Hematopoietic multipotent progenitor cell treated with erythropoietin and hydrocortisone succinate and interleukin-3 and kit ligand, for 8 days (in vitro differentiated cells): ENCODE measurements at places on chromosomes 4 and X.
A peak's percentile ranks its signal among the peaks of the same experiment; 100 is the strongest.

GRCh38 chr4:139599076-139599475, 43.1 kb upstream of the SETD7 start:
- no peak for DNase-seq

DNA sequence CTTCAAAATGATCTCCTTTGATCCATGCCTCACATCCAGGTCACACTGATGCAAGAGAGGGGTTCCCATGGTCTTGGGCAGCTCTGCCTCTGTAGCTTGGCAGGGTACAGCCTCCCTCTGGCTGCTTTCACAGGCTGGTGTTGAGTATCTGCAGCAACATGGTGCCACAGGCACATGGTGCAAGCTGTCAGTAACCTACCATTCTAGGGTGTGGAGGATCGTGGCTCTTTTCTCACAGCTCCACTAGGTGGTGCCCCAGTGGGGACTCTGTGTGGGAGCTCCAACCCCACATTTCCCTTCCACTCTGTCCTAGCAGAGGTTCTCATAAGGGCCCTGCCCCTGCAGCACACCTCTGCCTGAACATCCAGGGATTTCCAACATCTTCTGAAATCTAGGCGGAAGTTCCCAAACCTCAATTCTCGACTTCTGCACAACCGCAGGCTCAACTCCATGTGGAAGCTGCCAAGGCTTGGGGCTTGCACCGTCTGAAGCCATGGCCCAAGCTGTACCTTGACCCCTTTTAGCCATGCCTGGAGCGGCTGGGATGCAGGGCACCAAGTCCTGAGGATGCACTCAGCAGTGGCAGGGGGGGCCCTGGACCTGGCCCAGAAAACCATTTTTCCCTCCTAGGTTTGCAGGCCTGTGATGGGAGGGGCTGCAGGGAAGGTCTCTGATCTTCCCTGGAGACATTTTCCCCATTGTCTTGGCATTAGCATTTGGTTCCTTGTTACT, 137.8 kb upstream of the NUDT6 start:
- peak; percentile 17 for DNase-seq

GRCh38 chr4:83189631-83190136, 75.2 kb upstream of the PLAC8 start:
- DNase-seq, result no peak

DNA sequence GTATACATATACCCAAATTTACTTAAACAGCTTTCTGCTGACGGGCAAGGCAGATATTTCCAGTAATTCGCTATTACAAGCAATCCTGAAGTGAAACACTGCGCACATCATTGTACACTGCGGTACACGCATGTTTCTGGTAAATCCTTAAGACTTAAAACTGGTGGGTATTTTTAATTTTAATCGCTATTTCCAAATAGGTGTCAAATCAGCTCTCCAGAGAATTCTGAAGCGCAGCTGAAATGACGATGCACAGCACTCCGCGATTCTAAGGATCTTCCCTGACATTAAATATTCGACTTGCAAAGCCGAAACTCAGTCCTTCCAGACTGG, 361 bp downstream of the TMEM128 start:
- no peak for DNase-seq

DNA sequence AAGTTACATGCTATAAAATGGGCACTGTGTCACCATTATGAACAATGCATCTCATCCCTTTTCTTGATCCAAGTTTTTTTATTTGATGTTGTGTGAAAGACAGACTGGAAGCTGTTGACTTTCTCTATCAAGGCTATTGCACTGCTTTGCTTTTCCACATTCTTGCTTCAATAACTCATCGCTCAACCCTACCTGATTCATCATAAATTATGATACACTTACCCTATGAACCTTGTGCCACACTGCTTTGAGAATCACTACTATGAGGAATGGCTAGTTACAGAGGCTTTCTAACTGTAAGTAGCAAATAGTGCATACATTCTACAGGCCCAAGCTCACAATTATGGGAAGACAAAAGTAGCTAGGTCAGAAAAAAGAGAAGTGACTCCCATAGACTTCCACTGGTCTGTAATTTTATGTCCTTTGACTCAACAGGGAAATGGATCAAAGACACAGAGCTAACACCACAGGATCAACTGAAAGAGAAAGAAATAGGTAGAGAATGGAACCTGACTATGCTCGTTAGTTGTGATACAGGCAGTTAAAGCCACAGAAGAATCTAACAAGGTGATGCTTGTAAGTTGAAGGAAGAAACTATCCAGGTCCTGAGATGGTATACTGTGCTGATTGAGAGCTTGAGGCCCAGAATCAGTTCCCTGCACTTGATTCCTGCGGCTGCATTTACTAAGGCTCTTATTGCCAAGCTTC, 163.5 kb downstream of the PPP3CA start:
- DNase-seq, result no peak

GRCh38 chrX:105526431-105526830, 295.9 kb upstream of the NRK start:
- DNase-seq, result no peak

DNA sequence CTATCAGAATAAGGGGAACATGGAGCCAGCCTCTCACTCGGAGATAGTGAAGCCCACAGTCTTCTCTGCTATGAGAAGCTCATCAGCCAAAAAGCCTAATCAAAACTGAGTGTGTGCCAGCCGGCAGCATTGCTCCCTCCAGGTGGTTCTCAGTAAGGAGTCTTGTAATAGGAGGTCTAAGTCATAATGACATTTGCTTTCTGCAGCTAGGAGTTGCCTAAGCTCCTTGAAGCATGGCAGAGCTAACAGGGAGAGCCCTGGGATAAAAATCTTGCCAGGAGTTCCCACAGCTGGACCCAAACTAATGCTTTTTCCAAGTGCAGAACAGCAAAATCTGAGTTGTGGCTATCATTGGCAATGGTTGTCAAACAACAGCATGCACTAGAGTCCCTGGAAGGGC, 245.2 kb downstream of the SPATA18 start:
- DNase-seq, result no peak

- DNase-seq, result no peak
Observed at GRCh38 chr4:58042176-58042575, 932.0 kb upstream of the IGFBP7 start.
